D721Med (cell line): ENCODE measurements at places on chromosomes 3 and 15.

- no peak for DNase-seq
Measured at GRCh38 chr15:68590721-68591389, 12.1 kb downstream of the CORO2B start.

DNA sequence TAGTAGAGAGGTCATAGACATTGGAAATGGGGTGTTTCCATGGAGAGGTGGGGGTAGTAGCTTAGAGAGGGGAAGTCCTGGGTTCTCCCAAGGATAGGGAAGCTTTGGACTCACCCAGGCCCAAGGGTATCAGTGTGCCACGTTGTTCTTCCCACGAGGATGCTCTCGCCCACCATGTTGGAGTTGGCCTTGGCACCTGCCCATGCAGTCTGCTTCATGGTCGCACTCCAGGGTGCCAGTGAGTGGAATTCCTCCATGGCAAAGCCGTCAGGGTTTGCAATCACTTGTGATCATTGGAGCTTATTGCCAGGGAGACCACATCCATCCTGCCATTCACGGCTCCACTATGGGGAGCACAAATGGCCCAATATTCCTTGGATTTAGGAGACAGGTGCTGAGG is 60.6 kb downstream of the GRIP2 start:
- no peak for DNase-seq

- no peak for DNase-seq
Measured at GRCh38 chr15:33048255-33048654, 146.3 kb downstream of the FMN1 start.

DNA sequence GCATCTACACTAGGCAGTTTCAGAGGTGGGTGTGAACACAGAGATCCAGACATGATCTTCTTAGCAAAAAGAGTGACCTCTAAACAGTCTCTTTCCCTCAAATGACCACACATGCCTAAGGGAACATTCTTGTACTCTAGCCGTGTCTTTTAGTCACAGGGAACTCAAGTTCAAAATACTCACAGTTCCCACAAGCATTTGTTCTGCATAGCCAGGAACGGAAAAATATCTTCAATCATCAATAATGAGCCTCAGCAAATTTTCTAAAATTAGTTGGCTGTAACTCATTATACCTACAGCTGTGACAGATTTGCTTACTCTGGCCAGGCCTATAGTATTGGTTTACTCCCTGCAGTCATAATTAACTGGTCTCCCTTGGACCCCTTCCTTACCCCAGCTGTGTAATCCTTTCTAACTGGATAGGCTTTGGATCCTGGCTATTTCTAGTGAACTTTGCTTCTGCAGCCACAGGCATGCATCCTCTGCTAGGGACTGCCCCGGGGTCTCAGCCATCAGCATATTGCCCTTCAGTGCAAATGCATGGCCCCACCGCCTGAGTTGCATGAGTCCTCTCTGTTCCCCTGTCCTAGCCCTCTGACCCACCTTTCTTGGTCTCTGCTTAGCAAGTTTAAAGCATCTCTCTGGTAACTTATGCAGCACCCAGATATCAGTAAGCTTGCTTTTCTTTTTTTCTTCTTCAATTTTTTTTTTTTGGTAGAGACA is 56.0 kb upstream of the HACD2 start:
- DNase-seq: no peak

- DNase-seq: no peak
Measured at GRCh38 chr15:45112143-45112590, 1.8 kb downstream of the DUOX2 start.

DNA sequence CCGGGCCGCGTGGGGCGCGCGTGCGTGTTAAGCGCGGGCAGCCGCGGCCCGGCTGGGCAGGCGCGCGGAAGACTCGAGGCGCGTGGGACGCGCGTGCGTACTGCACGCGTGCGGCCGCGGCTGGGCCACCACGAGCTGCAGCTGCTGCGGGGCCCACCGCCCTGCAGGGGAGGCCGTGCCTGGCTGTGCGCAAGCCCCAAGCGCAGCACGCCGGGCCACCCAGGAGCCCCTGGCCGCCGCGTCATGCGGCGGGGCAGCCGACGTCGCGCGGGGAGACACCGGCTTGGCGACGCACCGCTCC is 590 bp upstream of the TRIM71 start:
- no peak for DNase-seq

DNA sequence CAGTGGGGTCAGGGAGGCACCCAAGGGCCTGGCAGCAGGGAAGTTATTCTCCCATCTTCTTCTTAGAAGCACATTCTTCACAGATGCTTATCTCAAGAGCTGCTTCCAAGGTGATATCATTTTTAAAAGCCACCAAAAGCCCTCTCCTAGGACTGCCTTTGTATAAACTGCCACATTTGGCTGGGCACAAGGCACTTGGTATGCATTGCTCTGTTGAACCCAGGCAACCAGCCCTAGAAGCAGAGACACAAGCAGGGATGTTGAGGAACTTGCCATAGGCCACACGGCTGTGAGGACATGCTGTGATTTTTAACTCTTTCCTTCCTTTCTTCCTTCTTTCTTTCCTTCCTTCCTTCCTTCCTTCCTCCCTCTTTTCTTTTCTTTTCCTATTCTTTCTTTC is 7.4 kb upstream of the SLC6A1 start:
- no peak for DNase-seq

DNA sequence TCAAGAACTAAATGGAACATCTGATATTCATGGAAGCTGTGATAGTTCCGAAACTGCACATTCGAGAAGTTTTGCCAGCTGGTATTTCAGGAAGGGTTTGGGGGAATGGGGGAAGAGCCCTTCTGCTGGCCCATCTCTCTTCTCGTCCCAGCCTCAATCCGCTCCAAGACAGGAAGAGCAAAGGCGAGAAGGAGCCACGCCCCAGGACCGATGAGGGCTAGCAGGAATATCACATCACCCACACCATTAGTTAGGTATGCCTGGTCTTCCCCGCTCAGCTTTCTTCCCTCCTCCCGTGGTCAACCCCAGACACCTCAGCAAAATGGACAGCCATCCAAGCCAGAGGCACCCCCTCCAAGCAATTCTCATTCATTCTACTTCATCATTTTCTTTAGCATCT is 14.9 kb upstream of the PCSK6 start:
- no peak for DNase-seq

GRCh38 chr3:69172058-69172457 is 49.7 kb upstream of the LMOD3 start:
- DNase-seq: no peak

DNA sequence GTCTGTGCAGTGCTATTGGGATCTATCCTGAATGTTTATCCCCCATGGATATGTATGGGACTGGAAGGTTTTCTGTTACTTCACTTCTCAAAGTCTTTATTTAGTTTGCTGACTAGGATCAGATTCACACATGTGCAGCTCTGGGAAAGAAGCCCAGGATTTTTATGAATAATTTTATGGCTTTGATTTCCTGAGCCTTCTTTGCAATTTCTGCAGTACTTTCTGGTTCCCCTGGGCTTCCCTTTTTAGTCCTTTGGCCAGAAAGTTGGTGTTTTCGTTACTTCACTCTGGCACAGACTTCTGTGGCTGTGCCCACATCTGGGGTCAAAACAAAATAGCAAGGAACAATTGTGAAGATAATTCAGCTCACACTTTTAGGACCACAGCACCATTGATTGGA is 721.0 kb downstream of the OTOL1 start:
- no peak for DNase-seq
